ENCODE measurements at places on chromosomes 12 and 14.

DNA sequence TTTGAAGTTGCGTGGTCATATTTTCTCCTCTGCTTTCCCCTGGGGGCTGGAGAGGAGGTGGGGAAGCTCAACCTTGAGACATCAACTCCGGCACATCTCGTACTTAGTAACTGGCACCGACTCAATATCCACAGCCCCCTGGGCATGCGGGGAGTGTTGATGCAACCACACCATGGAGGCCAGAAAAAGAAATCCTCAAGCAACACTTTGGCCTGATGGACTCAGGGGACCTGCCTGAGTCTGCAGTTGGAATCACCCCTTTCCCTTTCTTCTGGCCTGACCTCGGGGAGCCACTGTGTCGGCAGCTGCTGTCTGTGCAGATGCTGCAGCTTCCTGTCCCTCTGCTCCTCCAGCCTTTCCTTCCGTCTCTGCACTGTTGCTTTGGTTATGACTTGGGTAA is 11.4 kb upstream of the AACS start:
- DNase-seq, result no peak

GRCh38 chr14:56026506-56026905 is 91.7 kb upstream of the PELI2 start:
- DNase-seq, result no peak

- no peak for DNase-seq
These were observed 132.2 kb downstream of the FLRT2 start for GRCh38 chr14:85662096-85662495.

DNA sequence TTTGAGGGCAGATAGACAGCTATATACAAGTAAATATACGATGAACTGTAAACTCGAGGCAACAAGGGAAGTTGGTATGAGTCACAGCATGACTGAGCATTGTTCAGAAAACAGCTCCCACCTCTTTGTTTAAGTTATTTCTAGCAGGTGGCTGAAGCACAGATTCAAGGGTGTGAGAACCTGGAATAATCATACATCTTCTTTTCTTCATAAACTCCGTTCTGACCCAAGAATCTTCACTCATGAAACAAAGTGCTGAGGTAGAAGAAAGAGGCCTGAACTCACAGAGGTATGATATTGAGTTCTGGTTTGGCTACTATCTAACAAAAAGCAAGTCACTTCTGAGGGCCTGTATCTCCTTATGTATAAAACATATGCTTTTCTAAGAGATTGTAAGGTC is 364.1 kb upstream of the KITLG start:
- DNase-seq, result no peak

GRCh38 chr12:2533036-2533435 is 261.7 kb upstream of the FKBP4 start:
- no peak for DNase-seq

GRCh38 chr12:131628766-131629448 is 82.0 kb upstream of the SFSWAP start:
- DNase-seq, result no peak

DNA sequence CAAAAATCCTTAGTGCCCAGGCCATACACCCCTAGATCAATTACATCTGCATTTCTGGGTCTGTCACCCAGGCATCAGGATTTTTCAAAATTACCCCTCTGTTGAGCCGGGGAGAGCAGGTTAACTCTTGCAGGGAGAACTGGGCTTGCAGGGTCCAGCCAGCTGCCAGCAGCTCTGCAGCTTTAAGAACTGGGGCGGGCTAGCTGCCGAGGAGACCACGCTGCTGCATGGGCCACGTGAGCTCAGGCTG is at the start of gene DGLUCY:
Gene DGLUCY (plus strand): TSS at position 245 of the 250 bp plus-strand sequence. CDS start 46,222 bp downstream, outside the sequence.
- DNase-seq, result no peak

DNA sequence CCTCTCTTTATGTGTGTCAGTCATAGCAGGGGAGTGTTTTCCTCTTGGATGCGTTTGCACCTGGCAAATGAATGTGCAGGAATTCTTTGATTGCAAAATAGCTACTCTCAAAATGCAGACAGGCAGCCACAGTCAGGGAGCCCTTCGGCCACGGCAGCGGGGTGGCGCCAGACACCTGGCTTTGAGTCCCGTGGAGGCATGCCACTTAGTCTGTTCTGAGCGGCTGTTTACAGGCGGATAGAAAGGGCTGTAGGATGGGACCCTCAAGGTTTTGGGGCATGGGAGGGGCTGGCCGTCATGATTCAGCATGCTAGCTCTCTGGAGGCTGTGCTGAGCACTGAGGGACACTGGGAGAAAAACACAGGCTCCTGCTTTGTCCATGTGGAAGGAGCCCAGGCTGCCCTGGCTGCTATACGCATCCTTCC is 117.1 kb downstream of the SLC25A47 start:
- DNase-seq, result no peak

DNA sequence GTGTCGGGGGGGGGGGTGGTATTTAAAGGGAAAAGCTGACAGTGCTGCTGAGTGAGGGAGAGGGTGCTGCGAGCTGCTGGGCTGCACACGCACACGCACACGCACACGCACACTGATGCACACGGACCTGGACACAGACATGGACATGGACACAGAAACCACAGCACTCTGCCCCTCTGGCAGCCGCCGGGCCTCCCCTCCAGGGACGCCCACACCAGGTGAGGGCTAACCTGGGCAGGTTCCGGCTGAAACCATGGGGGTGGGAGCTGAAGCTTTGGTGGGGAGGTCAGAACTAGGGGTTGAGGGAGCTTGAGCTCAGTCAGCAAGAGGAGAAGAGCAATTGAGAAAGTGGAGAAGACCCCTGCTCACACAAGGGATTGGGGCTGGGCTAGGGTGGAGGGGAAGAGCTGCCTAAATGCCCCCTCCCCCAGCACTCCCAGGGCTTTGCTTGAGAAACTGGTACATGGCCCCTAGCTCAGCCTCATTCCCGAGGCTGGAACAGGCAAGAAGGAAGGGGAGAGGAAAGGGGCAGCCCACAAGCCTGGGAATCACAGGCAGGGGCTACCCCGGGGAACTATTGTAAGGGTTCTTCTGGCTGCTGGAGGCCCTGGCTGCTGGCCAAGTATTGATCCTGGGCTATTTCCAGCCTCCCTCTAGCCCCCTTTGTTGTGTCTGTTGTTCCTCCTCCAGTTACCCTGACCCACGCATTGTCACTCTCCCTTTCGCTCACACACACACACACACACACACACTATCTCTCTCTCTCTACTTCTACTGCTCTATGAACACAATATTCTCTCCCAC is at the start of gene REM2:
Gene REM2 (plus strand): TSS at position 50 of the 804 bp plus-strand sequence. CDS start 66 bp downstream, at position 116.
- no peak for DNase-seq

GRCh38 chr12:111925171-111925570 is 83.1 kb downstream of the MAPKAPK5 start:
- no peak for DNase-seq

GRCh38 chr12:69108037-69108436 is 131.3 kb upstream of the CPSF6 start:
- no peak for DNase-seq

GRCh38 chr14:81231540-81231939 is 10.8 kb upstream of the GTF2A1 start:
- no peak for DNase-seq

DNA sequence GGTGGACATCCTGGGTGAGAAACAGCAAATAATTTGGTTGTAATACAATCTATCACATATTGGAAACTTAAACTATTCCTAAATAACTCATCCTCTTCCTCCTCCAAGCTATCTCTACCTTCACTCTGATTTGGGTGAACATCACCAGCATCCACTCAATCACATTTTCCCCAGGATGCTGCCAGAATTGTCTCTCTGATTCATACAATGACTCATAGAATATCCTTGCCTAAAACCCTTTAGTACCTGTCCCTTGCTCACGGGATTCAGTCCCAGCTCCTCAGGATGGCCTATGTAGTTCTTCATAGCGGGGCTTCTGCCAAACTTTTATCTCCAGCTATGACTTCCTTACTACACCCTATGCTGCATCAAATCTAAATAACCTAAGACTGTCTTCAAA is 146.8 kb downstream of the EMP1 start:
- DNase-seq, result no peak

- no peak for DNase-seq
These were observed 782 bp upstream of the PIWIL1 start for GRCh38 chr12:130336723-130337487.

GRCh38 chr12:112275207-112275606 is 107.0 kb downstream of the HECTD4 start:
- no peak for DNase-seq

- DNase-seq, result no peak
These were observed 28.2 kb downstream of the GTF2A1 start for GRCh38 chr14:81192594-81192993.

GRCh38 chr12:101761350-101761749 is 22.1 kb upstream of the SYCP3 start:
- no peak for DNase-seq
